ENCODE measurements at places on chromosomes 3 and 15. TPM values are rescaled to one million over a fixed set of nuclear protein-coding genes. Genes with fewer than 3 reads are reported as not detected.

The SLCO2A1 gene
- 0.59 TPM for total RNA-seq

The SH3GL3 gene
- total RNA-seq, result 0.19 TPM

The ITIH4 gene
- total RNA-seq, result 0.58 TPM

The SLC12A1 gene
- total RNA-seq, result not detected

The CSPG4 gene
- total RNA-seq, result 0.05 TPM

The HHLA2 gene
- not detected for total RNA-seq

The TIMP4 gene
- not detected for total RNA-seq

GRCh38 chr3:124116906-124117305 is 125.0 kb upstream of the ROPN1 start:
- no peak for DNase-seq

DNA sequence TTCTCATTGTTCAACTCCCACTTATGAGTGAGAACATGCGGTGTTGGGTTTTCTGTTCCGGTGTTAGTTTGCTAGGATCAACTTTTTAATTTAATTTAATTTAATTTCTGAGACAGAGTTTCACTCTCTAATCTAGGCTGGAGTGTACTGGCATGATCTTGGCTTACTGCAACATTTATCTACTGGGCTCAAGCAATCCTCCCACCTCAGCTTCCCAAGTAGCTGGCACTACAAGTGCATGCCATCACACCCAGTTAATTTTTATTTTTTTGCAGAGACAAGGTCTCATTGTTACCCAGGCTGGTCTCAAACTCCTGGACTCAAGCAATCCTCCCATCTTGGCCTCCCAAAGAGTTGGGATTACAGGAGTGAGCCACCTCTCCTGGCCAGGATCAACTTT is 82.7 kb downstream of the GPR156 start:
- DNase-seq, result no peak

- DNase-seq, result no peak
These were observed 40.6 kb downstream of the ACAD9 start for GRCh38 chr3:128919988-128920387.

DNA sequence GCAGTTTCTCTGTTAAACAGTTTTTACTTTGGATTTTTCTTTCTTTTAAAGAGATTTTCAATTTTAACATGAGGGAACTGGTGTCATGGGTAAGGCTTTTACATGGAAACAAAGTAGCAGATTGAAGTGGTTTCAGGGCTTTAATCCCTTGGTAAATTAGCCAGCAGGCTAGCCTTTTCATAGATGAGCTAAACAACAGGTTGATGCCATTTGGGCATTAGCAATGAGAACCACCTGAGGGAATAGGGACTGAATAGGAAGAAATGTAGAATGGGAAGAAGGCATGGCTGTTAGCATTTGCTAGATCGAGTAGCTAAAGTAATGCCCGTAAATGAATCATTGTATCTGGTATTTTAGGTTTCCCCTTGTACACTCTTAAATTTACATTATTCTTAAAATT is 165.5 kb upstream of the MLF1 start:
- no peak for DNase-seq

GRCh38 chr3:67389176-67389575 is 265.2 kb downstream of the SUCLG2 start:
- no peak for DNase-seq

DNA sequence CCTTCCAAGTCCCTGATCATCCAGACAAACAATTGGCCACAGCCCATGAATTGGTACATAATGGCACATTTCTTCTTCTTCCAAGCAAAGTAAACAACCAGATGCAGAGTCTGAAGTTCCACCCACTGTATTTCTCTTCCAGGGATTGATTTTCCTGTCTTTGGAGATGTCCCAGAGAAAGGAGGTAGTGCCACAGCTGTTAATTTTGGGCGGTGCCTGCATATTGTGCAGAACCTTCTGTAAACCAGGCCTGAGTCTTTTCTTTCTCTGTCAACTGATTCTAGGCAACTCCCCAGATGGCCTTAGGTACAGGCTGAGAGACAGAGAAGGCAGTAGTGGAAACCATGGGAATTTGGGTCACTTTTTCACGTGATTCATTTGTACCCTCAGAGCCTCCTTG is 73.5 kb upstream of the TNIK start:
- DNase-seq, result no peak

DNA sequence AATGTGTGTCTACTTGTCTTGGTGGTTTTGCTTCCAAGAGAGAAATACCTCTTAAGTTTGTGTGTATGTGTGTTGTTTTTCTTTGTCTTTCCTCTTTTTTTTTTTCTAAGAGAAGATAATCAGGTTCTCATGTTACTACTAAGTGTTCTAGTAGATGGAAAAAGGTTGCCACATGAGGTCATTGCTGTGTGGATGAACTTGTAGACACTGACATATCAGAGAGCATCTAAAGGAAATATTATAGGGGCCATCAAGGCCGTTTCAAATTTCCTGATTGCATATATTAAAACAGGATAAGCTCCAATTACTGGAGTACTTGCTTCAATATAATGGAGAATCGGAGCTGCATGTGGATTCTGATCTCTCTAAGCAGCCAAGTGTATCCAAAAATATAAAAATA is 747.5 kb downstream of the NR2F2 start:
- DNase-seq, result no peak

GRCh38 chr3:149455989-149456388 is 18.5 kb upstream of the TM4SF4 start:
- DNase-seq, result no peak

GRCh38 chr3:4852780-4853748 is 126.2 kb upstream of the BHLHE40 start:
- no peak for DNase-seq

- DNase-seq, result no peak
These were observed 56.0 kb upstream of the SNRPN start for GRCh38 chr15:24898715-24899272.

GRCh38 chr3:41080141-41080540 is 119.2 kb upstream of the CTNNB1 start:
- DNase-seq, result no peak

DNA sequence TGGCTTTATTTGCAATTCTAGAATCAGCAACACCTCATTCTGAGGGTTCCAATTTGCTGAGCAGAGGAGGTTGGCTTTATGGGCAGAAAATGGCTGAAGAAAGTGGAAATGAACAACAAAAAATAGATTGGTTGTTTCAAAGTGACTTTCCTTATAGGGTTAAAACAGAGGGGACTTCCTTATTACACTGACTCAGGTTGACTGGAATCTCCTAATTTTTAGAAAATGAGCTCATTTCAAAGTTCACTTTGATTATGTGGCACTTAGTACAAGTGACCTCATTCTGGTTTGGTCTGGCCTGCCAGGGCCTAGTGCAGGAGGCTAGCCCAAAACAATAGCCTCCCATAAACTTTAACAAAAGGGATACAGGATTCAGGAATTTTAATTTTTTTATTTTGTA is 41.4 kb downstream of the NFKBIZ start:
- no peak for DNase-seq

Data from MCF 10A (cell line).